ENCODE measurements at places on chromosomes 5 and 9.

- DNase-seq, result no peak
Observed at GRCh38 chr9:115941561-115942315, 211.9 kb upstream of the PAPPA start.

DNA sequence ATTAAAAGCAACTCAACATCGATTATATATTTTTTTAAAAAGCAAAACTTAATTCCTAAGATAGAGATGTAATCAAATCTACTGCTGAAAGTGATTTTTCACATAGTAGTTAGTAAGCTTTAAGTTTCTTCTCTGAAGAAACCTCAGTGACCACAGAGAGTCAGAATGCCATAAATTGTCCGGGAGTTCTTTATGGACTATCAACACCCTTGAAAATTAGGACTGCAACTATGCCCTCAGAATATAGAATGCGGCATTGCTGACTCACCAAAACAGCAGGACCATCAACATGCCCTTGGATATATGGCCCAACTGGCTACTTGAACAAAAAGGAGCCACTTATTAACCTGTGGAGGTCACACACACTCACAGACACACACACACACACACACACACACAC, 228.9 kb upstream of the SNX2 start:
- no peak for DNase-seq

DNA sequence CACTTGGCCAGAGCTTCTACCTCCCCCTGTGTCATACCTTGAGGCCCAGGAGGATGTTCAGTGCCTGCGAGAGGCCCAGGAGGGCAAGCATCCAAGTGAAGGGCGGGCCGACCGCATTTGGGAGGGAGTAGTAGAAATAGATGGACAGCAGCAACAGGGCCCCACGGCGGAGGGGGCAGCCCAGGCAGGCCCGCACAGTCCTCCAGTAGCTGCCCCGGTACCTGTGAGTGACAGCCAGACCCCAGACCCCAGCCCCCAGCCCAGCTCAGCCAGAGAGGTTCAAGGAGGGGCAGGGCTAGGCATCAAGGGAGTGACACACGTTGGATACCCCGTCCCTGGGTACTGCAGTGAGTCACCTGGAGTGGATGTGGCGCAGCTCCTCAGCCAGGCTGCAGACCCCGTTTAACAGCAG, 1.4 kb downstream of the STING1 start:
- DNase-seq, result peak; percentile 62

- DNase-seq, result no peak
Observed at GRCh38 chr5:17748941-17749340, 114.7 kb downstream of the TAF11L14 start.

DNA sequence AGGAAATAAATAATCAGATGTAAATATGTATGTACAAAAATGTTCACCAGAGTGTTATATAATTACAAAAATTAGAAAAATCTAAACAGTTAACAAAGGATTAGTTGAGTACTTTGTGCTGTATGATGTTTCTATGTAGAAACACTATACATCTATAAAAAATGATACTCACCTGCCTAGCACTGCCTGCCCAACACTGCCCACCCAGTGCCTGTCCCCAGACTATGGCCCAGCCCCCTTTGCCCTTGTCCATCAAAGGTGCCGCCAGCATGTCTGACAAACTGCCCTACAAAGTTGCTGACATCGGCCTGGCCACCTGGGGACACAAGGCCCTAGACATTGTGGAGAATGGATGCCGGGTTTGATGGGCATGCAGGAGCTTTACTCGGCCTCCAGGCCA, 6.1 kb upstream of the MEGF9 start:
- no peak for DNase-seq

GRCh38 chr9:120921661-120922181, 4.9 kb downstream of the TRAF1 start:
- peak; percentile 52 for DNase-seq

- DNase-seq, result no peak
Observed at GRCh38 chr9:123470121-123470782, 114.3 kb downstream of the CRB2 start.

DNA sequence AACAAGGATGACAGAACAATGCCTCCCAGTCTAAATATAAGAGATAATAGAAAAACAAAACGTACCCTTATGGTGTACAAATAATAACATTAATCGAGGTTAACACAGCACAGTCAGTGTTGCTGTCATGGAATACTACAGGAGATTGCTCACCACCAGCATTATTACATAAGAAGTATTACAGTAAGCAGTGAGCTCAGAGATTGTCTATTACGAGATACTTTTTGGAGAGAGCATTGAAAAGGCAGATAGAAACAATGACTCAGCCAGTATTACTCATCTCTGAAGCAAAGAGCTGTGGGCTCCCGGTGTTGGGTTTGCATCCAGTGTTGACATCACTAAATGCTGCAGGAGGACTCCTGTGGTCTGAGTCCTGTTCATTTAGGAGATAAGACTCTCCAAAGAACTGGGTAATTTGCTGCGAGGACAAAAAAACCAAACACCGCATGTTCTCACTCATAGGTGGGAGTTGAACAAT, 191.9 kb upstream of the SEMA6A start:
- no peak for DNase-seq

- no peak for DNase-seq
Observed at GRCh38 chr9:5876711-5877110, 14.0 kb upstream of the MLANA start.

DNA sequence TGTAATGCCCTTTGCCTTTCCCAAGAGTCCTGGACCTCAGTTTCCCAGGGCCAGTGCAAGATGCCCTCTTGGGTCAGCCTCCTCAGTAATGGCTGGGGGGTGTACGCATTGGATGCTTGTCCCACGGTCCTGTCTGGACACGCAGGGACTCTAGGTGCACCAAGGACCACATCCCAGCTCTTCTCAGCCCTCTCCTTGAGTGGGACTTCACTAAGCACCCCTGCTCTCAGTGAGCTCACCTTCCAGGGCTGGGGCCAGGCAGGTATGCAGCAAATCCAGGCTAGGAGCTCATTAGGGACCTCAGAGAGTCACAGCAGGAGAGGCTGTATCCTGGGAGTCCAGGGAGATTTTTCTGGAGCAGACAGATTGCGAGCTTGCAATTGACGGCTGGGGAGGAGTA, 59.8 kb downstream of the MACROH2A1 start:
- no peak for DNase-seq

DNA sequence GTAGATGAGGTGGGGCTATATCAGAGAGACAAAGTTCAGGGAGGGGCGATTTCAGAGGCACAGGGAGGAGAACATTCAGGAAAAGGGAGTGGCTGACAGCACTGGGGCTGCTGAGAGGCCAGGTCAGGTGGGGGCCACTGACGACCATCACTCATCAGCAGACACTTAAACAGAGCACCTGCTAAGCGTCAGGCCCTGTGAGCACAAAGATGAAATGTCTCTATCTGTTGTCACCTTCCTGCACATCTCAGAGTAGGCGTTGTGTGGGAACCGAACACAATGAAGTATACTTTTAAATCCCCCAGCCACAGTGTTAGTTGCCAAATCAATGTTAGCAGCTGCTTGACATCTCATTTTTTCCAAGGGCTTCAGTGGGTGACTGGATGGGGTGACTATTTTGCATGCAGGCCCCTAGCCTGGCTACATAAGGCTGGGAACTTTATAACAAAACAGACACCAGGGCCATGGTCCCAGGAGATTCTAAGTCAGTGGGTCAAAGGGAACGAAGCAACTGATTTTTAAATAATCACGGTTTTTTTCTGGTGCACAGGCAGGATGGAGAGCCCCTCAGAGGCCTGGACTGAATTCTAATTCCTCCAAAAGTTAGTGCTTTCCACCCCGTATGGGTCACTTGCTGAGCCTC, 31.1 kb upstream of the ANKRD18A start:
- no peak for DNase-seq

DNA sequence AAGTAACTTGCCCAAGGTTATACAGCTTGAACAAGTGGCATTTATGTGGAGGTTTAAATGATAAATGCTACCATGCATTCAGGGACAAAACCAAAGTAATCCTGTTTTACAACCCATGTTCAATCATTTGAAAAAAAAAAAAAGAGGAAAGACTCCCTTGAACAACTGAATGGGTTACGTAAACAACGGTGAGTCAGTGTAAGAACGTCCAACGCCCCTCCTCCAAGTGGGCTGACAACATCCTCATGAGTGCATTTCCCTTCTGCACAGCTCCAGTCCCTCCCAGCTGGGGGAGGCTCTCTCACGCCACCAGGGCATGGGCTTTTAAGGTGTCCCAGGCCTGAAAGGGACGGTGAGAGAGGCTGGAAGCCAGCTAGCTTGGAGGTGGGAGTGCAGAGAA, 90.0 kb downstream of the PRRT1B start:
- peak; percentile 77 for DNase-seq

- no peak for DNase-seq
Observed at GRCh38 chr5:159208514-159209437, 577 bp downstream of the RNF145 start.

- DNase-seq, result no peak
Observed at GRCh38 chr9:128933731-128934130, 12.9 kb downstream of the PHYHD1 start.

GRCh38 chr9:135480071-135480939, 723 bp downstream of the PPP1R26 start:
- peak; percentile 24 for DNase-seq

- DNase-seq, result no peak
Observed at GRCh38 chr5:135031813-135032694, 2.0 kb downstream of the PITX1 start.

DNA sequence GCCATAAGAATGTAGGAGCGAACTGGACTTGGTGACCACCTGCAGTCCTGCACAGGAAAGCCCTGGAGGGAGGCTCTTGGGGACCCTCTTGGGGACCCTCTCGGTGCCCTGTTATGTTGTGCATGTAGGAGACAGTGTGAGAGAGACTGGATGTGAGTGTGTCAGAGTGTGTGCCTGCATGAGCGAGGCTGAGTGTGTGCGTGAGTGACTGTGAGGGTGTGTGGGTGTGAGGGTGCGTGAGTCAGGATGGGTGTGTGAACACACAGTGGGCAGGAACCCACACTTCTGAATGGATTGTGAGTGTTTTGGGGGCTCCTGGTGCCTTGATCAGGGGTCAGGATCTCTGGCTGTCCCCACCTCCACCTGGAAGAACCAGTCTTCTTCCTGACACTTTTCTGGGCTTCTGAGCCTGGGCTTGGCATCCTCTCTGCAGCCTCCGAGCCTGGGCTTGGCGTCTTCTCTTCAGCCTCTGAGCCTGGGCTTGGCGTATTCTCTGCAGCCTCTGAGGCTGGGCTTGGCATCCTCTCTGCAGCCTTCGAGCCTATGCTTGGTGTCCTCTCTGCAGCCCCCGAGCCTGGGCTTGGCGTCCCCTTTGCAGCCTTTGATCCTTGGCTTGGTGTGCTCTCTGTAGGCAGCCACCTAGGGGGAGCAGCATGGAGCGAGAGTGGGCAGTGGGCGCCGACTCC, 25.6 kb upstream of the ANKRD33B start:
- DNase-seq, result no peak

GRCh38 chr9:38114905-38115304, 45.9 kb upstream of the SHB start:
- no peak for DNase-seq

DNA sequence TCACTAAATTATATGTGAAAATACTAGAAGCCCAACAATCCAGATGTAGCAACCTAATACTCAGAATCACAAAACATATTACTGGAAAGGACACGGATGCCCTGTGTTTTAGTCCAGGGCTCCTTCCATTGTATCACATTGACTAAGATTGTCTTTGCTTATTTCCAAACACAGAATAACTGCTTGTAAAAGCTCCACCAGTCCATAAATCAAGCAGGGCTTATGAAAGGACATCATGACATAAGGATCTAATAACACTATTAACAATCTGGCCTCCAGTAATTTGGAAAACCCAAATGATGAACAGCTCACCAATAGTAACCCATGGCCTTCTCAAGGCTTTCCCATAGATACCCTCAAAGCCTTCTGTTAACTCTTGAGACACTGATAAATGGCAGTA, 39.8 kb downstream of the WDR41 start:
- no peak for DNase-seq

GRCh38 chr5:57181154-57181553, 7.3 kb downstream of the GPBP1 start:
- no peak for DNase-seq

GRCh38 chr9:87711857-87712800, 13.8 kb upstream of the CTSL start:
- no peak for DNase-seq

DNA sequence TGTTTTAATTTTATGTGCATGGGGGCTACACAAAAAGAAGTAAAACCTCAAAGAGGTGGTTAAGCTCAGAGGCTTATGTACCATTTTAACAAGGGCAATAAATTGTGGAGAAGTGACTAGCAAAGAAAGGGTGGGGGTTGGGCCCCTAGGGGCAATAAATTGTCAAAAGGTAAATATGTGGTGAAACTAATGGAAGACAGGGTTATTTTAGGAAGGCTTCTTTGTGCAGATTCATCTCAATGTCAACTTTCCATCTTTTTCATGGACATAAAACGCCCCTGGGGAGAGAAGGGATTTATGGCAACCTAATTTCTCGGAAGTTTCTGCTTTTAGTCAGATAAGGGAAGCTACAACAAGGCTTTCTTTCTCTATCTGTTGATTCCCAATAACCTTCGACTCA, 42.5 kb upstream of the GOLM1 start:
- no peak for DNase-seq

- DNase-seq, result no peak
Observed at GRCh38 chr5:126970517-126971017, 59.8 kb downstream of the MARCHF3 start.

- peak; percentile 29 for DNase-seq
Observed at GRCh38 chr9:130664251-130665028, at the start of gene PRDM12. PRDM12 (plus strand) TSS chr9:130664594; CDS start chr9:130664654, 60 bp downstream.

GRCh38 chr5:90418214-90418613, 8.7 kb upstream of the CETN3 start:
- no peak for DNase-seq

- DNase-seq, result no peak
Observed at GRCh38 chr5:78716206-78716605, 67.6 kb upstream of the LHFPL2 start.

- no peak for DNase-seq
Observed at GRCh38 chr5:6273090-6273735, 105.1 kb downstream of the MED10 start.

DNA sequence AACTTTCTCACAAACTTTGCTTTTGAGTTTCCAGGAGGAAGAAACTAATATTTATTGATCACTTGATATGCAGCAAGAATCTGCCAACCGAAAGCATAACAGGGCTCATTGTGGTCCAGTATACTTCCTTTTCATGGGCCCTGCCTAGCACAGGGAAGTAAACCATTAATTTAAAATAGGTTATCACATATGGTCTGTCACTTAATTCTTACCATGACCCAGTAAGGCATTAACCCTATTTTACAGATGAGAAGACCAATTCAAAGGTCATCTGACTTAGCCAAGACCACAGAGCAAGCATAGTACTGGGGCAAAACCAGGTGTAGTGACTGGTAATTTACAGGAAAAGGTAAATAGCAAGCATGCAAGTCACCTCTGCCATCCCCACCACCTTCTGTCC, 336.9 kb upstream of the DMAC1 start:
- DNase-seq, result no peak

DNA sequence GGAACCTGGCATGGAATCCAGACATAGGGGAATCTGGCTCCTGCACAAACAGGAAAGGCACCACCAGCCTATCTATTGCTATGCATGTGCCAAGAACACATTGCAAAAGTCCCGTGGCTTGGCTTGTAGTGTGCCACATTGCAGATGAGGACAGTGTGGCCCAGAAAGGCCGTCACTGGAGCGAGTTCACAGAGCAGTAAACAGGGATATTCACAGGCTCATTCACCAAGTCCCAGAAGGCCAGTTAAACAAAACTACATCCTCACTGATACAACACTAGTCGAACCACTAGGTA, 39.6 kb upstream of the TRIM32 start:
- DNase-seq, result no peak

Data from activated T-cell treated with anti-CD3 and anti-CD28 coated beads, Interleukin-2, amount 50 U/mL, for 48 hours (primary cell).